ENCODE measurements at places on chromosomes 6 and 20.

DNA sequence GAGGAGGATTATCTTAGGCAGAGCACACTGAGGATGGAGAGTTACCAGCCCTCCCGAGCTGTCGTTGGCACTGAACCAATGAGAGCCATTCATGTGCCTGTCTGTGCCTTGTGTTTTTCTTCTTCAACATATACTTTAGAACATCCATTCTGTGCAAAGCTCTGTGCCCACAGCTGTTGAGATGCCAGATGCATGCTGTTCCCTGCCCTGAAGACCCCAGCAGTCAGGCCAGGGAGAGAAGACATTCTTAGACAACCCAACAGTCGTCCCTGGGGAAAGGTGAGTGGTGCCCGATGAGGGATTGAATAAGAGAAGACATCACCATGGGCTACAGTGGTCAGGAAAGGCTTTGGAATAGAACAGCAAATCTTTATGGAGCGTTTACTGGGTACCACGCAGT lies 114.1 kb downstream of the NRN1 start:
- DNase-seq, result no peak

DNA sequence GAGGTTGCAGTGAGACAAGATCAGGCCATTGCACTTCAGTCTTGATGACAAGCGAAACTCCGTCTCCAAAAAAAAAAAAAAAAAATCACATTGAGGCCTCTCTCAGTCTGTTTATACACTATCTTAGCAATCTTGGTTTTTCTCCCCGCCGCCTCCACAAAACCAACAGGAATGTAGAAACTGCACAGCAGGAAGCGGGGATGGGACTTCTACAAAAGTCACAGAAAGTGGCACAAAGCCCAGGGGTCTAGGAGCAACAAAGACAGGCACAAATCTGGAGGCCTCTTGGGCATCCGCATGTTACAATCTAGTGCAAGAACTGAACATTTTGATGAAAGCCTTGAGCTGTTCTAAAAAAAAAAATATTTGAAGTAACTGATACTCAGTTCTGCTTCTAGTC lies 48.6 kb downstream of the KDM1B start:
- DNase-seq, result no peak

DNA sequence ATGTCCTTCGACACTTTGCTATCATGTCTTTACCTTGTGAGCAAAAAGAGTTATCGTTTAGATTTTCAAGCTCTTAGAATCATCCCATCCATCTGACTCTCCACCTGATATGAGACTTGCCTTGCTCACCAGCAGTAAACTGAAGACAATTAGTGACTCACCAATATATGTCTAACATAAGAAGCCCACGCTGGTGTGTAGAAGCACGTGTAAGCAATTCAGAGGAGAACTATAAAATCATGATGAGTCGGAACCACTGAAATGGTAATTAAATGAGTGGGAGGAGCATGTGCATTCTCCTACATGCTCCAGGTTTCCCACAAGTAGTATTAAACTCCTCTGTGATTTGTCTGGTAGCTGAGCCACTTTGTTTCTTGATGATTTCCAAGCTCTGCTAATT lies 181.6 kb upstream of the RNF217 start:
- no peak for DNase-seq

DNA sequence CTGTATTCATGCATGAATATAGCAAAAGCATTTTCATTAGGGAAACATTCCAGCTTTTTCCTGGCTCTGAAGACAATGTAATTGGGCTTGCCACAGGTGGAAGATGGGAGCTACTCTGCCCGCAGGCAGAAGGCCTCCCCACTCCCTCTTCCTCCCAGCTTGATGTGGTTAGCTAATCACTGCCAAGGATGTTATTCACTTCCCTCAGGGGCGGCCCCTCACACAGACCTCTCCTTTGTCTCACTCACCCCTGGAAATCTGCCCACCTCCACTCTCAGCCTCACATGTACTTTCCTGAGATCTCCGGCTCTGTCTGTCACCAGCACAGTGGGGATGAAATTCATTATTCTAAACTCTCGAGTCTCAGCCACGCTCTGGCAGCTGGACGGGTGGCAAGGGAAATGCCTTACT lies 100.7 kb downstream of the ANKRD60 start:
- DNase-seq, result no peak
